ENCODE measurements at places on chromosomes 1 and 21.

GRCh38 chr1:180988253-180988752 lies 34.4 kb downstream of the STX6 start:
- DNase-seq = no peak

DNA sequence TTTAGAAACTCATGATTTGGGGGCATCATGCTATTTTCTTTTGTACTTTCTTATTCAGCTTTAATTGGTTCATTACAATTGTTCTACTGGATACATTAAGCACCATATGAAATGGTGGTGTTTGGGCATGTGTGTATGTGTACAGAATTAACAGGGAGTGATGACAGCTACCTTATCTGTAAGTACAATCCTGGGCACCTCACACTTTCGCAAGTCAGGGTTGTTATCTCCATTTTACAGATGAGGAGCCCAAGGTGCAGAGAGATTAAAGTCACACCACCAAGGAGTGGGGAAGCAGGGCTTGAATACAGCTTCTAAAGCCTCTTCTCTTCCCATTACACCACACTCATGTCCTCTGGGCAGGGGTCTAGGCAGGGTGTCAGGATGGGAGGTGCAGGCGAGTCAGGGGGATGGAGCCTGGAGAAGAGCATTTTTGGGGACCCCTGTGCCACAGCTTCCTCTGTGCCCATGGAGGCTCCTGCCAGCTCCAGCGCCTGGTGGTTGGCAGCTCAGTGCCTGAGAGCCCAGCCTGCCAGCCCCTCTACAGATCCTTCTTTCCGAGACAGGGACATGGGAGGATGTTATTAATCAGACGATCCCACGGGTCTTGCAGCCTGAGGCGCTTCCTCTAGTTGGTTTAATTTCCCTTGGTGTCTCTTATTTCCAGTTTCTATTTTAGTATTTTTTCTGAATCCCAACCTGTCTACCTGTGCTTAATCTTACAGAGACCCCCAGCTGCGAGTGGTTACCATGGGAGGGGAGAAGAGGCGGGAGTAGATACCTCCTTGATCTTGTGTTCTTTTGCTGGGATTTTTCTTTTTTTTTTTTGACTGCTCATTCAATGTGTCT lies 126.2 kb upstream of the CD34 start:
- DNase-seq = peak; percentile 62

- DNase-seq = peak; percentile 15
These were observed 13.3 kb downstream of the GPR157 start for GRCh38 chr1:9115351-9116205.

GRCh38 chr1:50930965-50931737 lies 28.9 kb downstream of the FAF1 start:
- DNase-seq = peak; percentile 16

DNA sequence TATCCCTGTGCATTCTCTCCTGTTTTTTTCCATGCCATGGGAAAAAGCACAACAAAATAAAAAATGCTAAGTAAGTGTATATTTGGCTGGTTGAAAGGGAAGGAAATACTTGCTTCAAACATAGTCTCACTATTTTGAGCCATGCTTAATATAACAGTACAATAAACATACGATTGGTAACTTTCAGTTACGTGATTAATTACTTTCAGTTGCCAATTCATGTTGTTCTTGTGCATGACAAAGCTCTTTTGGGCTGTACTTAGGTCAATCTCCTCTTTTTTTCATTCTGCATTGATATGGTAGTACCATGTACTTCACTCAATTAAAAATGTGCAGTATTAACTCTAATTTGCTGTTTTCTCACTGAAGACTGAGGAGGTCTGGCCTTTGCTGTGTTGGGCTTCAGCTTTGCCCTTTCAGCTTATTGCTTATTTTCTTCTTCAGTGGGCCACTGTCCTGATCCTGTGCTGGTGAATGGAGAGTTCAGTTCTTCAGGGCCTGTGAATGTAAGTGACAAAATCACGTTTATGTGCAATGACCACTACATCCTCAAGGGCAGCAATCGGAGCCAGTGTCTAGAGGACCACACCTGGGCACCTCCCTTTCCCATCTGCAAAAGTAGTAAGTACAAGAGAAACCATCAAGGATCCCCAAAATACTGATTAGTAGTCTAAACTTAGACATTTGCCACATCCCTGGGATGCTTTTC lies 2.7 kb downstream of the C4BPB start:
- no peak for DNase-seq

GRCh38 chr1:245814651-245815050 lies 659.9 kb downstream of the KIF26B start:
- no peak for DNase-seq

DNA sequence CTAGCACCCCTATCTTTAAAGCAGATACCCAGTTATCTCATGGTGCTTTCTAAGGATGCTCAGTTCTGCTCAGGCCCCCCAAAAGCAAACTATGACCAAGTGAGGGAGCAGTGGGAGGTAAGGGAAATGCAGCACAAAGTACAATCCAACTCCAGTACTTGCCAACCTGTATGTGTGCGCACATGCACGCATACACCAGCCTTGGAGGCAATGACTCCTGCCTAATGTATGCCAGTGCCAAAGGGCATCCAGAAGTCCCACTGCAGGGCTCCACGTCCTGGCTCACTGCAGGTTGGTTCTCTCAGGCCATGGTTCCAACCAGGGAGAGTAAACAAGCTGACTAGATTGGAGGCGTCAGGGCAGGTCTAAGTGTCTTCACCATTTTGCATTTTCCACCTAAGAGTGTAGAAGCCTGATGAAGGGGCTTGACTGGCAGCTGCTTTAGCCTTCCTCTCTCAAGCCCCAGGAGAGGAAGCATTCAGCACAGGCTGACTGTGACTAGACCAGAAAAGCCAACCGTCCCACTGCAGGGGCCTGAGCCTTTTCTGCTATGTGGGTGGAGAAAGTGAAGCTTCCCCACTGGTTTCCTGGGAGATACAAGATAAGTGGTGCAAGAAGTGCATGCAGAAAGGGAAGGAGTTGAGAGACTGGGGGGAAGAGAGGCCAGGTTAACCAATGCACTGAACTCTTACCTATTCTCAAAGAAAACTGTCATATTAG lies 7.7 kb downstream of the AMIGO1 start:
- DNase-seq = no peak

GRCh38 chr1:24470592-24470991 lies 32.0 kb upstream of the RCAN3 start:
- peak; percentile 50 for DNase-seq

DNA sequence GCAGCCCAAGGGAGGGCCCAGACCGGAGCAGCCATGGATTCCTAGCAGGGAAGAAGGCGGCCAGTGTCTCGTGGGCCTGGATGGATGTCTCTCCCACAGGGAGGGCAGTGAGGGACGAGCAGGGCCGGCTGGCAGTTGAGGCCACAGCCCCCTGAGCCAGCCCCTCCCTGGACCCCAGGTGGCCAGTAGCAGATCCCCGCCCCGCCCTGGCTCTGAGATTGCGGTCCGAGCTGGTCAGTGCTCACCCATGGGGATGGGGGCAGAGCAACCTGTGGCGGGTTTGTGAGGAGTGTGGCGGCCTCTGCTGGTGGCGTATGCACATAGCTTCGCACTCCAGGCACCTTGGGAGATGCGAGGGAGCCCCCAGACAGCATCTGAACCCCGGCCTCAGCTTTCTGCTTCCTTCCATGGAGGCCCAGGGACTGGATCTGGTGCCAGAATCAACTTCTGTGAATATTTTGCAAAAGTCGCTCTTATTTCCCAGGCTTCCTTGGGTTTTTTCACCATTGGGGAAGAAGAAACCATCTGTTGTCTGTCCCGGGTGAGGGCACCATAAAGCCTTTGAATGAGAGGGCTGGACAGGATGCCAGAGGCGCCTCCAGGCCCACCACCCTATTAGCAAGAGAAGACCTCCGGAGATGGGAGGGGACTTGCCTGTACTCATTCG lies 8.4 kb upstream of the KCNN3 start:
- peak; percentile 52 for DNase-seq

DNA sequence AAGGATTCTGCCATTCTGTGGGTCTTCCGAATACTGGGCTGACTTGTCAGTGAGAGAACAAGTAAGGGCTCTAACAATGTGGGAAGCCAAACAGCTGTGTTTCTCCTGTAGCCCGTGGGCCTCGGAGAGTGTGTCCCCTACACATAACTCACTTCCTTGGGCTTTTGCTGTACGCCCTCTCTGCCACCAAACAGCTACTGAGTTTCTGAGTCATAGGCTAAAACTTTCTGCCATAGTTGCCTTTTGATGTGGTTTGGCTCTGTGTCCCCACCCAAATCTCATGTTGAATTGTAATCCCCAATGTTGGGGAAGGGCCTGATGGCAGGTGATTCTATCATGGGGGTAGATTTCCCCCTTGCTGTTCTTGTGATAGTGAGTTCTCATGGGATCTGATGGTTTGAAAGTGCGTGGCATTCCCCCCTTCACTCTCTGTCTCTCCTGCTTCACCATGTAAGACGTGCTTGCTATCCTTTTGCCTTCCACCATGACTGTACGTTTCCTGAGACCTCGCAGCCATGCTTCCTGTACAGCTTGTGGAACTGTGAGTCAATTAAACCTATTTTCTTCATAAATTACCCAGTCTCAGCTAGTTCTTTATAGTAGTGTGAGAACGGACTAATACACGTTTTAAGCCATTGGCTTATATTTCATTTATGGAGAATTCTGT lies 194.8 kb upstream of the HMCN1 start:
- no peak for DNase-seq

- no peak for DNase-seq
These were observed 73.5 kb downstream of the NOS1AP start for GRCh38 chr1:162142968-162143367.

GRCh38 chr1:173545688-173546087 lies 57.2 kb downstream of the SLC9C2 start:
- DNase-seq = no peak

- no peak for DNase-seq
These were observed 27.6 kb upstream of the SLC16A1 start for GRCh38 chr1:112983537-112984131.

DNA sequence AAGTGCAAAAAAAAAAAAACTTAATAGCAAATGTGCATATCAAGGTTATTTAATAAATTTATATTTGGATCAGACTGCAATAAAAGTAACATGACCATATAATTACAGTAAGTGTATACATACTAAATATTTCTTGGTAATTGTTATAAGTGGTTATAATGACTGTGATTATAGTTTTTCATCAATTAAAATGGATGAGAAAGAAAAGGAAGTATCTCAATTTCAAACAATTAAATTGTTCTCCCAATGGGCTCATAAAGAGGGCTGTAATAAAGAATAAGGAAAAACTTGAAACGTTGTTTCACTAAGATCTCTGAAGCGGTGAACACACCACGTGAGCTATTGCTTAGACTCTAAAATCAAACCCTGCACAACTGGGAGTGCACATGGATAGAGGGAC lies 104.1 kb downstream of the CDC42BPA start:
- no peak for DNase-seq

- no peak for DNase-seq
These were observed 4.1 kb downstream of the GRHL3 start for GRCh38 chr1:24323281-24323680.

- peak; percentile 47 for DNase-seq
These were observed 311.5 kb upstream of the DEPDC1 start for GRCh38 chr1:68808351-68808750.

DNA sequence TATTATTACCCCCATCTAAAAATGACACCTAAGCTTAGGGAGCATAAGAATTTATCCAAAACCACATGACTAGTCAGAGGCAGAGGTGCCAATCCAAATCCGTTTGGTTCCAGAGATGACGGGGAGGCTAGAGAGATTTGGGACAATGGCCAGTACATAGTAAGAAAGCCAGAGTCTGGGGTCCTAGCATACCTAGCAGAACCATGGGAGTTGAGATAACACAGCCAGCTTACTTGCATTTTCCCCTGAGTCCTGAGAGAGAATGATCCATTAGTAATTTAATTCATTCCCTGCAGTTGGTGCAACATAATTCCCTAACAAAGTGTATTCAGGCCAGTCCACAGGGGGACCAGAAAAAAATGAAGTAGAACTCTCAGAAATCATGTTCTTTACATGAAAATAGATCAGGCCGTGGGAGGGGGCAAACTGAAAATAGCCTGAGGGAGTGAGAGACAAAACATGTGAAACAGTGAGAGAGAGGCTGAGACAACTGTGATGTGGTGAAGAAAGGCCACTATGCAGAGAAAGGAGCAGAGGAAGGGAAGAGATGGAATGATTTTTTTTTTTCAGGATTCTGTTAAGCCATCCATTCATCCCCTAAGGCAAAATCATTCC lies 243.3 kb downstream of the BRINP2 start:
- DNase-seq = no peak

DNA sequence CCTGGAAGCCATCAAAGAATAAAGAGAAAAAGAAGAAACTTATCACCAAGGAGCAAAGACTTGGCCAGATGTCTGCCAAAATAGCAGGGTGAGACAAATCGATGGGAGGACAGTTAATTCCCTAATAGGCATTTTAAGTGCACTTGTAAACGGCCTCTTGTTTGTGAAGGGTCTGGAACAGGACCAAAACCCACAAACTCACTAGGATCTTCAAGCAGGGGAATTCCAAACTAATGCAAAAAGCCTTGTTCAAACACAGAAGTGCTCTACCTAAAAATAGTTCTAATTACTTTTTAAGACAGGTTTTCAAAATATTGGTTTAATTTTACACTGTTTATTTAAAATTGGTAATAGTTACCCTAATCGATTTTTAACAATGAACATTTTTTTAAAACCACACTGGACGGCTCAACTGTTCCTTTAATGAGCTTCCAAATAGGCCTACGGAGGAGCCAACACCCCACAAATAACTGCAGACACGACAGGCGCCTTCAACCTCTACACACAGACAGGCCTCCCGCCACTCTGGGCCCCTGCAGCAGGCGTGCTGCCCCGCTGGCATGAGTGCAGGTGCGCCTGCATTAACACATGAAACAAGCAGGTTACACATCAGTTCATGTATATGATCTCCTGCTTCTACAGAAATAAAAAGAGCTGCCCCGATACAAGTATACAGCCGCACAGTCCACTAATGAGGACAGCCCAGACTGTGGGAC lies 15.8 kb downstream of the UBE2G2 start:
- no peak for DNase-seq

DNA sequence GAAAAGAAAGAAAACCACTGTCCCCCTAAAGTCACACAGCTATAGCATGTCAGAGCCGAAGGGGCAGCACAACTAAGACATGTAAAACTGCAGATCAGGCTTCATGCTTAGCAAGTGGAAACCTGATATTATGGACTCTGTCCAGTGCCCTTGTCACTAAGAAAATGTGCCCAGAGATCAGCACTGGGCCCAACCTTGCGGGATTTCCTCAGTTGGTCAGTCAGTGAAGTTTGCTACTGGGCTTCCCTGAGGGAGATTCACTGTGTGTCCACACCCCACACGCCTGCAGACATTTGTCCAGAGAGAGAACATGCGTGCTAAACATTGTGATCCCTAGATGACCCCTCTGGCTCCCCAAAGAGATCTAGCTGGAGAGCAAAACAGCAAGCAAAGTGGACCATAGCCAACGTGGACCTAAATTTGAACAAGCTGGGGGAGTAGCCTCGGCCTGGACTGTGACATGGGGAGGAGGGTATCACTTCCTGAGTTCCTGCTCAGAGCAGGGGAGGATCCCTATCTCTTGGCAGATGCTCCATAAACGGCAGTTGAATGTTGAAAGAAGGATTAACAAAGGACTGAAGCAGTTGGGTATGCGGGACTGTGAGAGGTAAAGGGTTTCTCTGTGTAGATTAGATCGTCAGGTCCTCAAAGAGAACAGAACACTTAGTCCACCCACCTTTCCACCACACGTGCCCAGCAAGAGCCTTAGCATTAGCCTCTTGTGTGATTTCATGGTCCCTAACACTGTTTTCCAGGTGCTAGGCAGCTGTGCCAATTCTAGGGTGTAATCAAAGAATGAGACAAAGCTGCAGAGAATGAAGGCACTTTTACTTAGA lies 53.6 kb downstream of the GLUL start:
- DNase-seq = no peak

Data from common myeloid progenitor, CD34-positive (primary cell).